ENCODE measurements at places on chromosomes 7 and 10.

GRCh38 chr10:24307116-24307515 lies 98.2 kb downstream of the KIAA1217 start:
- DNase-seq, result no peak

DNA sequence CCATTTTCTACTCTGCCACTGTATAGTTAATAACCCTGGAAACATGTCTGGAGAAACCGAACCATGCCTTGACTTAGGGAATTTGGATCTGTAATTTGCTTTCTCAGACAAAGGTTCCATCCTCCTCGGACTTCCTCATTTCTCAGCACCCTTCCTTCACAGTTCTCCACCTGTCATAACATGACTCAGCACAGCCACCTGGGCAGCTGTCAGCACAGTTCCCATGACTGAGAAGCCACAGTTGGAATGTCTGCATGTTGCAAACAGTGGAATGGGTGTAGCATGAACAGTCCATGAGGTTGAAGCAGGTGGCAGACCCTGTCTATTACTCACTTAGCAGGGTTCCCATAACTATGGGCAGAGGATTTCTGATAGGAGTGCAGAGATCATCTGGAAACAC lies 634 bp upstream of the OR9A4 start:
- DNase-seq, result no peak

DNA sequence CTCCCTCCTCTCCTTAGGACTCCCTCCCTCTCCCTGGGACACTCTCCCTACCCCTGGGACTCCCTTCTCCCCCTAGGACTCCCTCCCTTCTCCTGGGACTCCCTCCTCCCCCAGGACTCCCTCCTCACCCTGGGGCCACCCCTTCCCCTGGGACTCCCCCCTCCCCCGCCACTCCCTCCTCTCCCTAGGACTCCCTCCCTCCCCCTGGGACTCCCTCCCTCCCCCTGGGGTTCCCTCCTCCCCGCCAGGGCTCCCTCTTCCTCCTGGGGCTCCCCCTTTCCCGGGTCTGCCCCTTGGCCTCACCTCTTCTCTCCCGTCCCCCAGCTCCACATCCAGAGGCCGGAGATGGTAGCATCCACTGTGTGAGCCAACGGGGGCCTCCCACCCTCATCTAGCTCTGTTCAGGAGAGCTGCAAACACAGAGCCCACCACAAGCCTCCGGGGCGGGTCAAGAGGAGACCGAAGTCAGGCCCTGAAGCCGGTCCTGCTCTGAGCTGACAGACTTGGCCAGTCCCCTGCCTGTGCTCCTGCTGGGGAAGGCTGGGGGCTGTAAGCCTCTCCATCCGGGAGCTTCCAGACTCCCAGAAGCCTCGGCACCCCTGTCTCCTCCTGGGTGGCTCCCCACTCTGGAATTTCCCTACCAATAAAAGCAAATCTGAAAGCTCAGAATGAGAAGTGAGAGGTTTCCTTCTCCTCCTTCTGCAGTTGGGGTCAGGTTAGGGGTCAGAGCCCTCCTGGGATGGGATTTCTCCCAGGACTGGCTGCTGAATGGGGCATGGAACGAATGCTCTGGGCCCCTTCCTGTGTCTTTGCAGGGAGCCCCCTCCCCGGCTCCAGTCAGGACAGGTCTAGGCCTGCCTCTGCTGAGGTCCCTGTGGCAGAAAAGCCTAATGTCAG lies 1.4 kb upstream of the MUC17 start:
- DNase-seq, result no peak

DNA sequence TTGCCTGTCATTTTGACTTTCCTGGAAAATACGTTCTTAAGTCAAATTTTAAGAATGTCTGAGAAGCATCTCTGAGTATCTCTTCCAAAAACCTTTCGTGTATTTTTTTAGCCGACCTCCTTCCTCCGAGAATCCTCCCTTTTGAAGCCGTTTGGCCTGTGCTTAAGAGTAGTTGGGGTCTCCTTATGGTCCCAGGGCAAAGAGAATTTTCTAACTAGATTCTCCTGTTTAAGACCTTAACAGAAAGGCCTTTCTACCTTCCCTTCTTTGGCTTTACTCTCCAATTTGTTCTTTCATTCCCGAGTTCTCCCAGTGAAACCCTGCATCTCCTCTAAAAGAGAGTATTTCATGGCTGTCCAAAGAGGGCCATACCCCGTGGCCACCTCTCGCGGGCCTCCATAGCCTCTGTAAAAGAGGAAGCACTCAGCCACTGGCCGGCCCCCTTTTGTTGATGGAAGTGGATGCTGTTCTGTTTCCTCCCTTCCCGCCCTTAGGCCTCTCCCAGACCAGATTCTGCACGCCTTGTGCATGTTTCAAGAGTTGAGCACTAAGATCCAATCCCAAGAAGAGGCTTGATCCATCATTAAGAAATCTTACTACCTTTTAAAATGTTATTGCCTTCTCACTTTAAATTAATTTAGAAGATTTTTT lies 6.6 kb upstream of the FEZF1 start:
- DNase-seq, result no peak

GRCh38 chr10:123462246-123462645 lies 203.9 kb upstream of the GPR26 start:
- DNase-seq, result no peak

GRCh38 chr7:77544518-77544917 lies 7.4 kb downstream of the PTPN12 start:
- DNase-seq, result no peak

DNA sequence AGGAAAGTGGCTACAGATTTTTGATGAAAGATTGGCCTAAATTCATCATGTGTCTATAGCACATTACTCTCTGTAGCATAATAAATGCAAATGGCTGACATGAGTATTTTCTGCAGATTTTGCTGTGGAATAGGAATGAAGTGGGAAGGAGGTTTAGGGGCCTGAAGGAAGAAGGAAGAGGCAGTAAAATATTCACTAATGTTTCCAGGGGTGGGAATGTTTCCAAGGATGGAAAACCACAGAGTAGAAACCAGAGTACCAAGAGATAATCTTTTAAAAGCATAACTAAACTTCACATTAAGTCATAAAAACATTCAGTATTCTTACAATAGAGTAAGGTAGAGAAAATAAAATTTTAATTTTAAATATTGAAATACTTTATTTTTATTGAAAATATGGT lies 267.8 kb downstream of the BICC1 start:
- no peak for DNase-seq

DNA sequence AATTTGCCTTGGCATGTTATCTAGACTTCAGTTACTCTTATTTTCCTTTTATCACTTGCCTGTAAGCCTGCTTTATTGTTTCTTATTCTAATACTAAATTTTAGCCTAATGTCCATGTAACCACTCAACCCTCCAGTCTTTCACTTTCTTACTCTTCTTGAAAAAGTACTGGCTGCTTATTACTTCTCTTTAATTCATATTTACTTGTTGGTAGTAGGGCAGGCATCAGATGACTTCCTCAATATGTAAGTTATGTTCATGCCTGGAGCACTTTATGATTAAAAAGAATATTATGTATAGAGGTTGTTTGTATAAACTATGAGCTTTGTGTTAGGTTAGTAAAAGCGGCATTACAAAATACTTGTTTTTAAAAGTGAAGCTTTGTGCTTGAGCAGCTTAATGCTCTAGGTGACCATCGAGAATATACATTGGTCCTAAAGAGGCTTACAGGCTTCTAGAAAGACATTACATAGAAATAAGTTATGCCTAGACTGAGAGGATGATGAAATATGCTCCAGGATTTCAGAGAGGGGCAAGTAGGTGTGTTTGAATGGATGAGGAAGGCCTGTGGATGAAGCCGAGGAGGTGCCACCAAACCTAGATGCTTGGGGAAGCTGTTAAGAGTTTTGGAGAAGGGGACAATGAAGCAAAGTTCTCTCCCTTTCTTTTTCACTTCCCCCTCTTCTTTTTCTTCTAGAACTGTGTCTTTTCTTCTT lies 207.1 kb upstream of the HDAC9 start:
- no peak for DNase-seq

GRCh38 chr7:8089036-8089780 lies 120.6 kb downstream of the GLCCI1 start:
- no peak for DNase-seq

DNA sequence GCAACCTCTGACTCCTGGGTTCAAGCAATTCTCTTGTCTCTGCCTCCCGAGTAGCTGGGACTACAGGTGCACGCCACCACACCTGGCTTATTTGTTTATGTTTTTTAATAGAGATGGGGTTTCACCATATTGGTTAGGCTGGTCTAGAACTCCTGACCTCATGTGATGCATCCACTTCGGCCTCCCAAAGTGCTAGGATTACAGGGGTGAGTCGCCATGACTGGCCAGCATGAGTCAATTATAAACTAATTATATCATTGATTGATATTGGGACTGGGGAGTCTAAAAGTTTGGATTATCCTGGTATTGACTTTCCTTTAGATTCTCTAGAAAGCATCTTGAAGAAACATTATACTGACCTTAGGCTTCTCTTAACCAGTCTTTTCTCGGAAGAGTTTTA lies 73.9 kb upstream of the CCNY start:
- no peak for DNase-seq

- DNase-seq, result no peak
Observed at GRCh38 chr7:7652798-7653540, 12.4 kb downstream of the UMAD1 start.

GRCh38 chr7:80967917-80968297 lies 49.1 kb upstream of the SEMA3C start:
- DNase-seq, result no peak

GRCh38 chr10:77890097-77890496 lies 36.5 kb downstream of the DLG5 start:
- DNase-seq, result no peak

DNA sequence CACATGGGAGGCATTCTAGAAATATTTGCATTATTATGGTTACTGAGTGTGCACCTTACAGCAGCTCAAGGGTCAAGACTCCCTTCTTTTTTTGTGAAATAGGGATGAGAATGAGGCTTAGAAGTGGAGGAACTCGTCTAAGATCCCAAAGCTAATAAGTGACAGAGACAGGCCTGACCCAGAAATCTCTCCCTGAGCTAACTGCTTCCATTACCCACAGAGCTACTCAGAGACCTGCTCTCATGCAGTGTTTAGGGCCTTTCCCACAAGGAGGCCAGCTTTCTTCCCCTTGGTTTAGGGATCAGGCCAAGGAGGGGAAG lies 301.7 kb downstream of the RPS24 start:
- DNase-seq, result no peak

DNA sequence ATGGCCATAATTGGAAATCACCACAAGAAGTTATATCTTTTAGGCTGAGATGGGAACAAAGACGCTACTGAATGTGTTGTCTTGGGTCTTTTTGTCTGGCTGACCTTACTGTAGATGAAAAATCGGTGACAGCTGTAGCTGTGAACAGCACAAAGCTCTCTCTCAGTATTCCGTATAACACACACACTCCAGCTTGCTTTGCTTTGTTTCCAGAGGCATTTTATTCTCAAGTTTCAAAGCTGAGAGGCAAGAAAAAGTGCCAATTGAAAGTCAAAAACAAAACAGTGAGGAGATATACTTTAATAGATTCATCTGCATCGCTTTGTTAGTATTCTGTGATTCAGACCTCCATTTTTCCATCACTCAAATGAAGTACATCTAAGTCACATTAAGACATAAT lies 39.6 kb upstream of the CABCOCO1 start:
- no peak for DNase-seq

DNA sequence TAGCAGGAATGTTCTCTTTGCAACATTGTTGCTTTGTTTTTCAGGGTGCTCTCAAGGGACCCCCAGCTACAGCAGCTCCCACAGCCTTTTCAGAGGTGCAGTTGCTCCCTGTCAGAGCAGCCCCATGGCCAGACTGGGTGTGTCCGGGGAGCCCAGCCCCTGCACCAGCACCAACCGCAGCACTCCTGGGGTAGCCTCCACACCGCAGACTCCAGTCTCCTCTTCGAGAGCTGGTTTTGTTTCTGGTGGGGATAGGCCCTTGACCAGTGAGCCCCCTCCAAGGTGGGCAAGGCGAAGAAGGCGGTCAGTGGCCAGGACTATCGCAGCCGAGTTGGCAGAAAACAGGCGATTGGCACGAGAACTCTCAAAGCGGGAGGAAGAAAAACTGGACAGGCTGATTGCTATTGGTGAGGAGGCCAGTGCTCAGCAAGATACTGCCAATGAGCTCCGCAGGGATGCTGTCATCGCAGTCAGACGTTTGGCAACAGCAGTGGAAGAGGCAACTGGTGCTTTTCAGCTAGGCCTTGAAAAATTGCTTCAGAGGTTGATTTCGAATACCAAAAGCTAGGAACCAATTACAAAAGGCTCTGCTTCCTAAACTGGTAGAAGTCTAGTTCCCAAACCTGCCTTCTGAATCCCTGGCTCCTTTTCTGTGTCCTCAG lies 5.4 kb downstream of the HSPA14 start:
- no peak for DNase-seq

Measured in NCI-H524 (cell line).